ENCODE measurements at places on chromosomes 7 and 10. TPM values are rescaled to one million over a fixed set of nuclear protein-coding genes. Genes with fewer than 3 reads are reported as not detected.

LBX1 gene
- not detected for polyA plus RNA-seq

PPP1R9A gene
- polyA plus RNA-seq: 30.7 TPM

GSDME gene
- 12.4 TPM for polyA plus RNA-seq

ZNF777 gene
- 13.1 TPM for polyA plus RNA-seq

WIPF3 gene
- polyA plus RNA-seq: 5.3 TPM

MAP3K8 gene
- 6.7 TPM for polyA plus RNA-seq

CTTNBP2 gene
- polyA plus RNA-seq: 28.6 TPM

RBP3 gene
- 0.09 TPM for polyA plus RNA-seq

FKBP9 gene
- polyA plus RNA-seq: 135 TPM

MBLAC1 gene
- polyA plus RNA-seq: 1.7 TPM

KEL gene
- 1.6 TPM for polyA plus RNA-seq

NPFFR1 gene
- polyA plus RNA-seq: 0.11 TPM

CCDC172 gene
- polyA plus RNA-seq: not detected

TET1 gene
- 9.8 TPM for polyA plus RNA-seq
